SK-N-MC (cell line): ENCODE measurements at places on chromosomes 5 and 9.

GRCh38 chr9:122005597-122005996, 87.5 kb downstream of the TTLL11 start:
- DNase-seq, result no peak

DNA sequence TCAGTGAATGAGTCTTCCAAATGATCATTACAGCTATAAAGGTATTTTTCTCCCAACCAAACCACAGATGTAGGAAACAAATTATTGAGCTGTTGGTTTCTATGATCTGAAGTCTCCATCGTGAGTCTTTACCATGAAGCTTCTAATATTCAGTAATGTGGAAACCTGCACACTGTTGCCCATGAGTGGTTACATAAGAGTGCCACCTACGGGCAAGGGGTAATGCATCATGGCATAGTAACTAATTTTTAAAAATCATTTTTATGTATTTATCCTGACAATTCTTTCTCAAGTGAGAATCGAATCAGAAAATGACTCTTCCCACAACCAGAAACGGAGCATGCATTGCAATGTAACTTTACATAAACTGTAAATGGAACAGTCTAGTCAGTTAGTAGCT, 282.5 kb upstream of the SMARCA2 start:
- DNase-seq, result no peak

DNA sequence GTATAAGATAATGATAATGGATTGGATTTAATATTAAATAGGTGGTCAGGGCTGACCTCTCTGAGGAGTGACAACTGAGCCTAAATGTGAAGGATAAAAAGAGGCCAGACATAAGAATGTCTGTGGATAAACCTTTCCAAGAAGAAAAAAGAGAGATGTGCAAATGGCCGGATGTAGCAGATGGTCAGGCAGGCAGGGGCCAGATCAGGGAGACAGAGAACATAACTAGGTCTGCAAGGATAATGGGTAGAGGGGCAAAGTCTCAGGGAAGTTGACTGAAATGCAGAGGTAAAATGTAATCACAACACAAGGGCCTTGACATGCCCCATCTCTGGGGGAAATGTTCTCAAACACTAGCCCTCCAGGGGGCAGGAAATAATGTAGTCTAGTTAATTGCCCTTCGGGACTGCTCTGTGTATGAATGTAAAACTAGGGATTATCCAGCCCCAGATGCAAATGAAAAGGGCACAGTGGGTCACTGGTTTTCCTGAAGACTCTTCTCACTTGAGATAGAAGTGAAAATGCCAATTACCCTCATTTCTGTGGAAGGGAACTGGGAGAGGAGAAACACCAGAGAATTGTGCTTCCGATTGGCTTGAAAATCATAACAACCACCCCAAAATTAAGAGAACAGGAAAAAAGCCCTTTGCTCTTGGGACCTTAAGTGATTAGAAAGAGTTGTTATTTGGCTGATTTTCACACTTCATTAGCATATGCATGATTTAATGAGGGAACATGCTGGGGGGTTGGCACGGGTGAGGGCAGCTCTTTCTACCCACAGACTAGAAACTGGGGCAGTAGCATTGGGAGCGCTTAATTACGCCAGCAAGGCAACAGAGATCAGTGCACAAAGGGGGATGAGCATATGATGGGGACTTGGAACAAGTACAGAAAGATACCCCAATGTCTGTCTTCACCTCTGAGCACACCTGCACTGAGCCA, 88.6 kb downstream of the PPP2R2B start:
- no peak for DNase-seq

- no peak for DNase-seq
Measured at GRCh38 chr9:94586814-94587213, 6.8 kb downstream of the FBP2 start.

DNA sequence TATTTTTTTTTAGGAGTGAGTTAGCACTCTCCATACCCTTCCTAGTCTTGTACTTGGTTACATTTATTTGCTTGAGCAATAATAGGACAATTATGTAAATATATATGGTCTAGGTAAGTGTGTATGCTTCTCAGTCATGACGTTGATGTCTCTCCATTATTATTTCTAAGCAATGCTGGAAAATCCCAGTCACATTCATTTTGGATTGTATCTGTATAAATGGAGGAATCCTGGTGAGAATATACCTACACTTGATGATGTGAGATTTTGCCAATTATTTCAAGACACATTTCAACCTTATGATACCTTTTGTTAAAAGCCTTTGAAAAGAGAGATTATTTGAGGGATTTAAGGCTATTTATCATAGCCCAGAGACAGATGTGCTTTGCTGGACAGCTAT, 2244.5 kb upstream of the WWC1 start:
- no peak for DNase-seq

- DNase-seq, result no peak
Measured at GRCh38 chr5:141952020-141952419, 6.0 kb downstream of the PCDH12 start.

DNA sequence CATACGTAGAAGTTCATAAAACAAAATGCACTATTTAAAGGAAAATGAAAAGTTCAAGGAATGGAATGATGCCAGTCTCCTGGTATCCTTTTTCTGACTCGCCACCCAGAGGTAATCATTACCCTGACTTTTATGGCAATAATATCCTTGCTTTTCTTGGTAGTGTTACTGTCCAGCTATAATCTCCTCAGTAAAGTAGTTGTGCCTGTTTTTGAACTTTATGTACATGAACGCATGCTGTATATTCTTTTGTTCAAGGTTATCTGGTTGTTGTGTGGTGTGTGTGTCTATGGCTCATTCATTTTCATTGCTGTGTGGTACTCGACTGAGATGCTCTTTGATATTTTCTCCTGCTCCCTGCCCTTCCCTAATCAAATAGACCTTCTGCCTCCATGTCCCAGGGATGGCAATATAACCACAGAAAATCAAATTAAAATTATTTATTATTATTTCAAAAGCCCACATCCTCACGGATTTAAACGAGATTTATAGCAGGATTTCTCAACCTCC, 29.2 kb upstream of the FBP1 start:
- no peak for DNase-seq

- no peak for DNase-seq
Measured at GRCh38 chr9:133428617-133429101, 6.5 kb downstream of the ADAMTS13 start.

DNA sequence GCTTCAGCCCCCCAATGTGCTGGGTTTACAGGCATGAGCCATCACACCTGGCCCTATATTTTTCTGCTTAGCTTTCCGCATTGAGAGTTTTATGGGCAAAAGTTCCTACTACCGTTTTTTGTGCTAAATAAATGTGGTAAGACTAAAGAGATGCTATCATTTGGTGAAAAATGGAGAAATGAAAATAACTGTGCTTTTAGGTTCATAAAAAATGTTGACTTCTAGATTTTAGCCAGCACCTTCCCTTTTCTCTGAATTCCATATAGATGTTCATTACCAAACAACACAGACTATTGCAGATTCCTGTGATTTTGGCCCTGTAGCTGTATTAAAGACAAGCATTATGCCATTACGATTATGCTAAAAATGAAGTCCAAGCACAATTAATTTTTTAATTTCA, 72.0 kb upstream of the CTSL start:
- DNase-seq, result no peak

- no peak for DNase-seq
Measured at GRCh38 chr5:22709743-22710142, 143.4 kb downstream of the CDH12 start.

DNA sequence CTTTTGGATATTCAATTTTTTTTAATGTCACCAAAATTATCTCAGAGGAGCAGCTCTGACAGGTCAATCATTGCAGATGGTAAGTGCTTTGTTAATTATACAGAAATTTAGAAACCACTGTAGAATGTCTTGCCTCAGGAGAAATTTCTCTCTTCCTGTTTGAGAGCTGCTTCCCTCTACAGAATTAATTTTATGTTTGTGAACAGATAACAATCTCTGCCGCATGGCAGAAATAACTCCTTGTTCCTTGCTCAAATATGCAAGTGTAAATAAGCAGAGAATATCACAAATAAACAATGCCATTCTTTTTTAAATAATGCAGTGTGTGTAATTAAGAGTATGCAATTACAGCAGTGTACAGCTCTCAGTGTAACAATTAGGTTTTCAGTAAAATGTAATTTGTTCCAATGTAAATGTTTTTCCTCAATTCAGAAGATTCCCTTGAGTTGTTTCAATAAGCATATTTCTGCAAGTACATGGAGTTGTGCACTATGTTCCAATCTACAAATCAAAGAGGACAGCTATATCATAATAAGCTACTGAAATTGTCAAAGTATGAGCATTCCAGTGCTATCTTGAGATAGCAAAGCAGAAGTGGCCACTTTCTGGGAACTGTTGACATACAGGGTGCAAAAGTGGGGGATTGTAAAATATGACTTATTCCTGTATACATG, 1012.8 kb downstream of the MAT2B start:
- peak; percentile 48 for DNase-seq

- DNase-seq, result no peak
Measured at GRCh38 chr5:180171568-180172094, 37.4 kb downstream of the RASGEF1C start.

GRCh38 chr5:72920690-72921502, 34.9 kb upstream of the FCHO2 start:
- DNase-seq, result peak; percentile 47

DNA sequence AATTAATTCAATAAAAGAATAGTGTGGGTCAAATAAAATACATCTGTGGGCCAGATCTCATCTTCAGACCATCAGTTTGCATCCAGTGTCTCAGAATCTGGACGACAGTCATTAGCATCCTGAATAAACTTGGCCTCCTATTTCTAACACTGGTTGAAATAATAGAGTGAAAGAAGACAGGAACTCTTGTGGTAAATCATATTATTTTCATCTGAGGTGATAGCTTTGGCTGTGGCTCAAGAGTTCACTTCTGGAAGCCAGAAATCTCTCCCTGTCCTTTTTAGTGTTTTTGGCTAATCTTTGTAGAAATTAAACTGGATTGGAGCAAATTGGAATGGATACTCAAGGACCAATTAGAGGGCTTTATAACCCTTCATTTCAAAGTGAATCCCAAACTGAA, 63.4 kb upstream of the HMHB1 start:
- no peak for DNase-seq

DNA sequence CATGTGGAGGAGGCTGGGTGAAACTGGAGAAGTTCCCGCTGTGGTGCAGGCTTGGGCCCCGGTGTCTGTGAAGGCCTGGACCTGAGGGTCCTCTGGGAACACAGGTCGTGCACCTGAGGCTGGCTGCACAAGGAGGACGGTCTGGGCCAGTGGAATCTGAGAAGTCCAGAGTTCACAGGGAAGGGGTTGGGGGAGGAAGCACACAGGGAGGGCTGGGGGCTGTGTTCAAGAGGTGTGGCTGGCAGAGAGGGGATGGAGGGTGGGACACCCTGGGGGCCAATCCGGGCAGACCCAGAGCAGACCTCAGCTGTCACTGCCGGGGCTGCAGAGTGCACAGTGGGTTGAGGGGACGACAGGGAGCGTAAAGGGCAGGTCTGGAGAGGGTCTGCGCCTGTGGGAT, 2.6 kb downstream of the SLC9A3 start:
- DNase-seq, result no peak

DNA sequence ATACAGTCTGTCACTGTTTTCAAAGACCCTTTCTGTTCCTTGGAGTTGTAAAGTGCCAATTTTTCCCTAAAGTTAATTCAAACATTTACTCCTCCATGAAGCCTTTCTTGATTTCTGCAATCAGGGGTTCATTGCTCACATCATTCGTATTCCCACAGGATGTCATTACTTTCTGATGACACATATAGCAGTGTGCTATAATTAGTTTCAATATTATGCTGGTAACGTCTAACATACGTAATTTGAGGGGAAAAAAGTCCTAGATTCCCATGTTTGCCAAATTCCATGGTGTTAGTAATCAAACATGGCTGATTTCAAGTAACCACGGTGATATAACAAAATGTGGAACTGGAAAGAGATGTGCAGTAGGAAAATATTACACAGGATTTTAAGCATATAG, 468.2 kb upstream of the MEF2C start:
- DNase-seq, result no peak
